Central memory CD4-positive, alpha-beta T cell (primary cell): ENCODE measurements at places on chromosomes 3 and 15.

DNA sequence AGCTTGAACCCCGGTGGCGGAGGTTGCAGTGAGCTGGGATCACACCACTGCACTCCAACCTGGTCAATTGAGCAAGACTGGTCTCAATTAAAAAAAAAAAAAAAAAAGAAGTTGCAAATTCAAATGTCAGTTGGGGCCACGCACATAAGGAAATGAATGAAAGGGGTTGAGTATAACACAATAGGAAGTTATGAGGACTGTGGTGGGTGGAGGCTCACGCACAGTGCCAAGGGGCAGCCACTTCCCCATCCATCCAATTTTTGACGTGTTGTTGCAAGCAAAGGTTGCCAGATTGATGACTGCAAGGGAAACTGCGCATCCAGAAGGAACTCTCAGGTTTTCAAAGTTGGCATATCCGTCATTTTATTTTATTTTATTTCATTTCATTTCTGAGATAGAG lies 532.2 kb downstream of the NTRK3 start:
- DNase-seq: no peak

DNA sequence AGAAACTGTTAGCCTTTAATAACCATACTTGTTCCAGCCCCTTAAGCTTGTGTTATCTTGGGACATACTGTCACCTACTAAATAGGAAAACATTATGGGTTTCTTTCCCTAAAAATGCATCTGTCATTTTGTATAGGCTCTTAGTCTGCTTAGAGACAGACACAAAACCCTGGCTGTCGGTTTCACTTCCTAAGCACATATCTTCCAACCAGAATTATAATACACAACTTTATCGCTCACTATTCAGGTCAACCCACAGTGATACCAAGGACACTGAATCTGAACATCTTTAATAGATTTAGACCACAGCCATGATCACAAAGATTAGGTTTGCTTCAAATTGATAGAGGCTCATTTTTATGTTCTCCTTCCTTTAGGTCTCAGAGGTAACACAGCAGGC lies 111.8 kb downstream of the CFAP20DC start:
- no peak for DNase-seq

DNA sequence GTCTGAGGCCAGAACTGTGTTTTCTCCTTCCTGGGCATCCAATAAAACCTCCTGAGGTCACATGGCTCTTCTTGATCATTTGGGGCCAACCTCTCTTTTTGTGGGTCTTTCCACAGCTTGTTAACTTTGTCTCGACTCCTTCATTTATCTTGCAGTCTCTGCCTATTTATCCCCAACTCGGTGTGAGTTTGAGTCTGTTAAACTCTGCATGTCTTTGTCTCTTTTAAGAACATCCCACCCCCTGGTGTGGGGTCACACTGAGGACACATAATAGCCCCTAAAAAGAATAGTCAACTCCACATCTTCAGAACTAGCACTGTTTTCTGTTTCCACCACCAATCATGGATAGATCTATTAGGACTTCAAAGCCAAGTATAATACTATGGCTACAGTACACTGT lies 187.2 kb downstream of the TLE3 start:
- DNase-seq: no peak

- no peak for DNase-seq
These were observed 16.9 kb upstream of the PRKCI start for GRCh38 chr3:170205302-170205701.

- no peak for DNase-seq
These were observed 8.1 kb upstream of the MAPK6 start for GRCh38 chr15:52010633-52011595.

DNA sequence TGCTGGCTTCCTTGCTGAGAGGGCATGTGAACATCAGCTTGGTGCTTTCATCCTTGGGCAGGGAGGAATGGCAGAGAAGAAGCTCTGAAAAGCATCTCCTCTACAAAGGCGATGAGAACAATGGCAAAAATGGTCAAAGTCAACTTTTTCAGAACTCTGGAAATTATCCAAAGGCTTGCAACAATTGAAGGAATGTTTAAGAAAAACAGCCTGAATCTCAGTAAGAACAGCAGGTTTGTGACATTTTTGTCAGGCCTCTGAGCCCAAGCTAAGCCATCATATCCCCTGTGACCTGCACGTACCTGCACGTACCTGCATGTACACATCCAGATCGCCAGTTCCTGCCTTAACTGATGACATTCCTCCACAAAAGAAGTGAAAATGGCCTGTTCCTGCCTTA lies 51.8 kb downstream of the ONECUT1 start:
- no peak for DNase-seq

- no peak for DNase-seq
These were observed 12.9 kb upstream of the PARL start for GRCh38 chr3:183897606-183898005.

GRCh38 chr15:45486317-45486716 lies 36.2 kb downstream of the SLC30A4 start:
- no peak for DNase-seq

DNA sequence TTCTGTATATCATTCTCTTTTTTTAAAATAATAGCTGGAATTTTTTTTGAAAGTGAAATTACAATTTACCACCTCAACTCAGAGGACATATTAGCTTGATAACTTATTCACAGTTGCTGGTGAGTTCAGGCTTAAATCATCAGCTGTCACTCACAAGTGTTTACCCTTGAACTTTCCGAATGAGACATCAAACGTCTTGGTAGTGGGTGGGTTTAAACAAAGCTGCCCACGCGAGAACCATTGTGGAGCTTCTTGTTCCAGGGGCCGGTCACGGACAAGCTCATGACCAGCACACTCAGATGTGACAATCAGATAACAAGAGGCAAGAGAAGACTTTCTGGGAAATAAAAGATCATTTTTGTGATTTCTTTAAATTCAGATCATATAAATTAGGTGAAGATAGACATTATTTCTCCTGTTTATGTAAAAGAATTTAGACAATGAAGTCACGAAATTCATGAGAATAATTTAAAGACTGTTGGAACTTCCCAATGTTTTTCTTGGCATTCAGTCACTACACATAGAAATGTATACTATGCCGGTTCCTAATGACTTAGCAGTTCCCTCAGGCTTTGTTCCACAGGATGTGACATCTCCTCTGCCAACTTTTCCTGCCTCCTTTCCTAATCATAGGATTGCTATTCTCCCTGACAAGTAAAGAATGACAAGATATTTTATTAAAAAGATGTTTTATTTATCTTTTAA lies 29.3 kb downstream of the BTD start:
- no peak for DNase-seq
